ENCODE measurements at places on chromosomes 6 and 20. TPM values are rescaled to one million over a fixed set of nuclear protein-coding genes. Genes with fewer than 3 reads are reported as not detected.

Gene IL20RA
- 0.15 TPM for total RNA-seq

Gene CDC40
- 11.0 TPM for total RNA-seq

Gene TOX2
- 14.2 TPM for total RNA-seq

Gene MYCT1
- not detected for total RNA-seq

Gene GPLD1
- total RNA-seq, result 1.1 TPM

Gene MAK
- 0.09 TPM for total RNA-seq

Gene C2
- total RNA-seq, result 0.46 TPM

Gene VSX1
- 0.99 TPM for total RNA-seq

Gene FAM83D
- 69.8 TPM for total RNA-seq

Gene ZSCAN16
- total RNA-seq, result 4.2 TPM

Gene OR2H1
- total RNA-seq, result not detected

Gene IMPG1
- not detected for total RNA-seq

Gene HLA-DMB
- total RNA-seq, result 1.7 TPM

Gene AKAP12
- 158 TPM for total RNA-seq

Gene RFX6
- total RNA-seq, result not detected

Gene PRRT1
- 0.63 TPM for total RNA-seq

Gene SIM1
- not detected for total RNA-seq

Gene TPD52L1
- total RNA-seq, result 50.7 TPM

Gene ZSCAN23
- total RNA-seq, result not detected

Gene OR14J1
- total RNA-seq, result not detected

Gene PPP1R3G
- total RNA-seq, result 2.2 TPM

Gene RIPPLY2
- total RNA-seq, result 0.32 TPM

Gene LY6G6C
- total RNA-seq, result not detected

Gene TMEM200A
- total RNA-seq, result 0.07 TPM

Gene RSPH9
- 0.32 TPM for total RNA-seq

Gene SLC17A5
- 12.9 TPM for total RNA-seq

Gene CDH26
- total RNA-seq, result 0.30 TPM

Gene WFDC8
- not detected for total RNA-seq

Gene MOXD1
- 2.7 TPM for total RNA-seq

Gene NEDD9
- total RNA-seq, result 53.1 TPM

Gene TFAP2D
- not detected for total RNA-seq

Gene WDR46
- 50.6 TPM for total RNA-seq

Gene SOX4
- 9.8 TPM for total RNA-seq

Gene TGM3
- 0.08 TPM for total RNA-seq

Gene RAET1G
- total RNA-seq, result 9.7 TPM

Gene FNDC11
- total RNA-seq, result 0.25 TPM

Gene CLIC5
- not detected for total RNA-seq

Gene KCNS1
- not detected for total RNA-seq

Gene KIF25
- 0.03 TPM for total RNA-seq

Gene MBOAT1
- 3.5 TPM for total RNA-seq

Gene SLPI
- total RNA-seq, result 15.1 TPM

Gene F13A1
- total RNA-seq, result not detected

Gene SALL4
- 2.0 TPM for total RNA-seq

Gene SSTR4
- 0.32 TPM for total RNA-seq

Gene CGA
- 0.24 TPM for total RNA-seq

Gene PRKN
- not detected for total RNA-seq

Gene GPR6
- total RNA-seq, result not detected

Gene PDE7B
- total RNA-seq, result 0.63 TPM

Gene LBP
- 1.3 TPM for total RNA-seq

Gene HAO1
- not detected for total RNA-seq

Gene AIF1
- not detected for total RNA-seq

Gene DAAM2
- 0.14 TPM for total RNA-seq

Gene CCR6
- not detected for total RNA-seq
